CD4-positive, alpha-beta T cell treated with Interleukin-4 for 4 hours (primary cell): ENCODE measurements at places on chromosomes 3 and 15.

- DNase-seq, result no peak
Observed at GRCh38 chr15:95520511-95520910, 810.0 kb upstream of the NR2F2 start.

GRCh38 chr3:134092208-134092701, 62.5 kb upstream of the SLCO2A1 start:
- DNase-seq, result no peak

DNA sequence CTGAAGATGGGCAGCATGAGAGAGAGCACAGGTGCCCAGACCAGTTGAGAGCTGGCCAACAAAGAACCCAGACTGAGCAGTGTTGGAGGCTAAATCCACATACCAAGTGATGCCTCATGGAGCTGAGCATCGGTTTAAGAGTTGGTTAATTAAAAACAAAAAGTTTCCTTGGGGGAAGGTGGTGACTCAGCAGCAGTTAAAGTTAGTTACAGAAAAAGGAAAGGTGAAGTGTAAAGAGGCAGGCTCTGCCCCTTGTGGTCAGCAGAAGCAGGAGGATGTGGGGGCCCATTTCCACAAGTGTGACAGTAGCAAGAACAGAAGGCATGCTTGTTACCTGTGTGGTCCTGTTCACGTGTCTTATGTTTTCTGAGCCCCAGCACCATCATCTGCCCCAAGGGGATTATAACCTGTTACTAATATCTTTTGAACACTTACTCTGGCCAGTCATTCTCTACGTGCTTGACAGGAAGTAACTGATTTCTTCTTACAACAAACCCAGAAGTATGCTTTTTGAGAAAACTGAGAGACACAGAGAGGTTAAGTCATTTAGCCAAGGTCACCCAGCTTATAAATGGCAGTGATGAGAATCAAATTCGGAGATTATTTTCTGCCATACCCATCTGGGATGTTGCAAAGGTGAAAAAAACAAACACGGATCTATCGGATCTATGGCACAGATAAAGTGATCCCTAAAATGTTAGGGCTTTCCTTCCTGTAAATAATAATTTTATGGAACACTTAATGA, 91.0 kb downstream of the EPHB1 start:
- DNase-seq, result no peak

- DNase-seq, result no peak
Observed at GRCh38 chr3:117246771-117247555, 537.4 kb downstream of the TUSC7 start.

DNA sequence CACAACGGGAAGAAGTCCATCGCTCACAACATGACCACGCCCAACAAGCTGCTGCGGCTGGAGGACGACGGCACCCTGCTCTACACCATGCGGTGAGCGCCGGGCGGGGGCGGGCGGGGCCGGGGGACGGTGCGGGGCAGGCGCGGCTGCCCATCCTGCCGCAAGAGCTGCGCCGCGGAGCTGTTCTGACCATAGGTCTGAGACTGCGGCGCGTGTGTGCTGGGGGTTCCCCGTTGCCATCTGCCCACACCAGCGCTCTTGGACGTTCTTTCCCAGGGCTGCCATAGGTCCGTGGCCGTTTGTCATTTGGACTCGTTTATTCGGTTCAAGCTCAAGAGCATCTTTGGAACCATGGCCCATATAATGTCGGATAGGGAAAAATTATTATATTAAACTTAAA, 16.6 kb downstream of the GABRA5 start:
- DNase-seq, result no peak

GRCh38 chr15:31254431-31255175, 72.0 kb upstream of the KLF13 start:
- DNase-seq, result no peak

DNA sequence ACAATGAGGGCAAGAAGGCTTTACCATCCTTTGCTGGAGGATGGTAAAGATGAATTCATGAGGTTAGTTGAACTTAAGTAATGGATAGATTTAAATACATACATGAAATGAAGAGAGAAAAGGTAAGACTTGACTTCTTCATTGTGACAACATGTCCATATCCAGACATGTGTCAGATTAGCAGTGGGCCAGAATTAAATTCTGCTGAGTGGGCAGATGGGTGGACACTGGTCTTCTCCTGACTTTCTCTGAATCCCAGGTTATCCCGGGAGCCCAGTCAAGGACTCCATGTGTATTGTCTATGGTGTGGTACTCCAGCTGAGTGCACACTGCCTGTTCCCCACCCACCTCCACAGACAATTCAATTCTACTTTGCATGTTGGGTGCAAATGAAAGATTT, 603.1 kb downstream of the NLGN1 start:
- DNase-seq, result no peak

DNA sequence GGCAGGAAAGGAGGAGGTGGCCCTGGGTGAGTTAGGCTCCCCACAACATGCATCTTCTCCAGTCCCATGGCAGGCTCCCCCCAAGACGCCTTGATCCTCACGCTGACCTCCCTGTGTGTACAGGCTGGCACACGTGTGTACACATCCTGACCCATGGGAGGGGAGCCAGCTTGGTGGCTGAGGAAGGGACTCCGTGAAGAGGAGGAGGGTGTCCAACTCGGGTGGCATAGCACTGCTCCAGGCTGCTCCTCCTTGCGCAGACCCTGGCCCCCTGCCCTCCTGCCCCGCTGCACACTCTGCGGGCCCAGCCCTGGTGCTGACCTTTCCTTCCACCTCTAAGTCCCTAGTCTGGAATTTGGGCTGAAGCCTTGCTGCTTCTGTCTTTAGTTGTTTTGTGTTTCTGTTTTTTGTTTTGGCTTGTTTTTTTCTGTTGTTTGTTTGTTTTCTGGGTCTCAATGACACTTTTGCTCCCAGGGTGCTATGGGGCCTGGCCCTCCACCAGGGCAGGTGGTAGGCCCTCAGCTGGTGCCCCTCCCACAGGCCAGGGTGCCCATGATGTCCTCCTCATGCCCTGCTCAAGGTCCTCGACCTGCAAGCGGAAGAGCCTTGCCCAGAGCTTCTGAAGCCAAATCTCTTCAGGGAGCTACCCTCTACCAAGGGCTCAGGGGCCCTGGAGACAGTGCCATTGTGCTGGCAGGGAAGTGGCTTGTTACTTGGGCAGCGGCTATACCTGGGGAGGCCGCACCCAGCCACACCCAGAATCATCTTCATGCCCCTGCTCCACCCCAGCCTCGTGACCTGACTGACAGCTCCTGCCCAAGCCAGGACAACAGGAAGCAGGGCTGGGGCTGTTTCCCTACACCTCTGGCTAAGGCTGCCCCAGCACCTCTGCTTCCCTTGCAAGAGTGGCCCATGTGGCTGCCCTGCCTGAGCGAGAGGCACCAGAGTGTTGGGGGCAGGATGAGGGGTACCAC, 5.1 kb downstream of the EPHB3 start:
- DNase-seq, result no peak

GRCh38 chr15:40554161-40554525, 10.7 kb downstream of the CCDC32 start:
- no peak for DNase-seq

GRCh38 chr3:106381939-106382335, 513.1 kb upstream of the CBLB start:
- no peak for DNase-seq

DNA sequence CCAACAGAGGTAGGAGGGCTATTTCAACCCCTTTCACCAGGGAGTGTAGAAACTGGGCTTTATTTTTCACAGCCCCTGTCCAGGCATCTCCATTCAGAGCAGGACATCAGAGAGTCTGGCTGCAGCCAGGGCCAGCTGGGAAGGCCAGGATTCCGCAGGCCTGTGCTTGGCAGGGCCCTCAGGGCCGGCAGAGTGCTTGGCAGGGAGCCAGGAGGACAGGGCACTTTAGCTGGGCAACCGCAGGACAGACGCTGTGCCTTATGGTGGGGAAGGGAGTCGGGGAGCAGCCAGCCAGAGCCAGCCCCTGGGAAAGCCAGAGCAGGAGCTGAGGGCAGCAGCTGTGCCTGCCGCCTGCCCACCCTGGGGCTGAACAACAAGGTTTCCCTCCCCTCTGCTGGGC, 34.5 kb upstream of the IQCF6 start:
- DNase-seq, result no peak

DNA sequence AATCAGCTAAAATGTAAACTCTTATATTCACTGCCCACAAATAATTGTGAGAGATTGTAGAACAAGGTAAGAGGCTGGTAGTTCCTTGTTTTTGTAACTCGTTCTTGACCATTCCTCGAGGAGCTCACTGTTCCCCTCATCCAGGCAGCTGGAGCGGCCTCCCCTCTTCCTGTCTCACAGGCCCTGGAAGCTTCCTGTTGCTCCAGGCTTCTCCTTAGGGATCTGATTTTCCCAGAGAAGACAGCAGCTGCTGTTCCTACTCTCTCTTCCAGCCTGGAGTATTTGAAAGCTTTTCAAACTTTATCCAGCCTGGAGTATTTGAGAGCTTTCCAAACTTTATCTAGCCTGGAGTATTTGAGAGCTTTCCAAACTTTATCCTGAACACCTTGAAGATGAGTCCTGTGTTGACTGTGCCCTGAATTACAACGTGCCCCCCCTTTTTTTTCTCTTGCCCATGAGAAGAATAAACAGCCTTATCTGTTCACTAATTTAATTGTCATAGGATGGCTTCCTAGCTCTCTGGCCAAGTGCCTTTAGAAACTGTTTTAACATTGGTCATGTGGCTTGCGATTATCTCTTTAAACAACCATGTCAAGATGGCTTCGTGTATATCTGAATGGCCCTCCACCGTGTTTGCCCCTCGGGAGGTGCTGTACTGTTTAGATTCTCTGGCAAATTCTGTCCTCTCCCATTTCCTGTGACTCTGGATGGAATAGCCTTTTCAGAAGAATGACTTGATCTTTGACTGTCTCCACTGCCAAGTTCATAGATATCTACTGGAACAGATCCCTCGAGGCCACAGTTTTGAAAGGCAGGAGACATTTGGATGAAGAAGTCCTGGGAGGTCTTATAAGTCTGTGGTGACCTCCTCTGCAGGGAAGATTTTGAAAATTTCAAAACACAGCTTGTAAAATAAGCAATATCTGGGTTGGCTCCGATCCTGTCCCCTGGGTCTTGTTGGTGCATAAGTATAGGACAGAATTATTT, 4.8 kb downstream of the ADAMTSL3 start:
- DNase-seq, result no peak

DNA sequence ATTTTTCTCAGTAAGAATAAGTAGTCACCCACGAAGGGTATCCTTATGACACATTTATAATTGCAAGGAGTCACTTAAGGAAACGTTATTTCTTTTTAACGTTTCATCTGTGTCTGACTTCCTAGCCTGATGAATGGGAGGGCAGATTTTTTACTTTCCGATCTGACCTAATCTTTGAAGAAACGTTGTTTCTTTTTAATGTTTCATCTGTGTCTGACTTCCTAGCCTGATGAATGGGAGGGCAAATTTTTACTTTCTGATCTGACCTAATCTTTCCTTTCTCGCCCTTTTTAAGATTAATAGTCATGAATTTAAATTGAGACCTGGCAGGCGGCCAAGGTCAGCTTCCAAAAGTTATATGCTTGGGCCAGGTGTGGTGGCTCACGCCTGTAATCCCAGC, 3.0 kb upstream of the KLHL6 start:
- DNase-seq, result no peak

- no peak for DNase-seq
Observed at GRCh38 chr3:73575953-73576352, 48.8 kb downstream of the PDZRN3 start.

DNA sequence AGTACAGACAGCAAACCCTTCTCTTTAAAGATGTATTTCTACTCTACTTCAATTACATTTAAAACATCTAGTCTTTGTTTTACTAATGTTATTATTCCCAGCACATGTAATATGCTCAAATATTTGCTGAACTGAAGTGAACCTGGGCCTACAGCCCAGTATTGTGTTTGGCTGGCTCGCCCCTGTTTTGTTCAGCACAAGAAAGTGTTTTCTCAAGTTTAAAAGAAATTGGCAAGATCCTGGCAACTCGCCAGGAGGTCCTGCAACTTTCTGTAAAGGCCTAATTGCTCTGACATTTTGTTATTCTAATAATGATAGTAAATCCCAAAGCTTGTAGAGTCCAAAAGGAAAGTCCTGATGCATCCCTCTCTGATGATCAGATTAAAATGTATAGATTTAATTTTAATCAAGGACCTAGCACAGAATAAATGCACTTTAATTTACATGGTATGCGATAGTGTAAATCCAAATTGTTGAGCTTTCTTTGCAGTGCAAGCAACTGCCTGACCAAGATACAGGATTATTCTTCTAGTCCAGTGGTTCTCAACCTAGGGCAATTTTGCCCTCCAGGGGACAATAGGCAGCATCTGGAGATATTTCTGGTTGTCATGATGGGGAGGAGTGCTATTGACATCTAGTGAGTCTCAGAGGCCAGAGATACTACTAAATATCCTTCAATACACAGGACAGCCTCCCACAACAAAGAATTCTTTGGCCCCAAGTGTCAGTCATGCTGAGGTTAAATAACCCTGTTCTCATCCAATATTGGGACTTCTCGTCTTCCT, 35.7 kb upstream of the TMOD3 start:
- DNase-seq, result no peak
